ENCODE measurements at places on chromosomes 7 and 10. TPM values are rescaled to one million over a fixed set of nuclear protein-coding genes. Genes with fewer than 3 reads are reported as not detected.

The KCP gene
- total RNA-seq, result 0.53 TPM

The PDK4 gene
- 0.53 TPM for total RNA-seq

The PPP1R17 gene
- total RNA-seq, result not detected

The CDNF gene
- total RNA-seq, result 1.3 TPM

The CTTNBP2 gene
- total RNA-seq, result 0.26 TPM

The ABCA13 gene
- 0.79 TPM for total RNA-seq

The FKBP6 gene
- total RNA-seq, result not detected

The BMPER gene
- total RNA-seq, result 0.13 TPM

The RNLS gene
- total RNA-seq, result 6.7 TPM

The PTF1A gene
- not detected for total RNA-seq

The AGAP9 gene
- total RNA-seq, result 3.7 TPM

The RGR gene
- not detected for total RNA-seq

The GSTO2 gene
- 29.2 TPM for total RNA-seq

The MOGAT3 gene
- total RNA-seq, result not detected

The AKR1C2 gene
- 222 TPM for total RNA-seq

The CCDC146 gene
- total RNA-seq, result 2.1 TPM

The GIMAP2 gene
- 0.13 TPM for total RNA-seq

The ARHGEF35 gene
- 25.8 TPM for total RNA-seq

The CUL2 gene
- 23.4 TPM for total RNA-seq

The TDRD1 gene
- total RNA-seq, result 2.1 TPM

The GJC3 gene
- not detected for total RNA-seq

The NME8 gene
- not detected for total RNA-seq

The CH25H gene
- total RNA-seq, result not detected

The HYAL4 gene
- under 0.01 TPM for total RNA-seq

The COX15 gene
- total RNA-seq, result 35.7 TPM

The TMEM140 gene
- 0.53 TPM for total RNA-seq

The BRI3 gene
- 64.0 TPM for total RNA-seq

The JAKMIP3 gene
- total RNA-seq, result under 0.01 TPM

The TMEM178B gene
- total RNA-seq, result under 0.01 TPM

The CYP26C1 gene
- under 0.01 TPM for total RNA-seq

The PRKAR2B gene
- not detected for total RNA-seq

The GPAM gene
- 9.2 TPM for total RNA-seq

The FHIP2A gene
- total RNA-seq, result 6.8 TPM

The FXYD4 gene
- not detected for total RNA-seq

The CACNA2D1 gene
- 1.1 TPM for total RNA-seq

The RNF133 gene
- total RNA-seq, result 0.26 TPM
